ENCODE measurements at places on chromosomes 2 and 18.

GRCh38 chr2:212535996-212536816 lies 2.4 kb downstream of the ERBB4 start:
- no peak for DNase-seq

GRCh38 chr2:134685967-134686366 lies 32.8 kb downstream of the TMEM163 start:
- DNase-seq = no peak

DNA sequence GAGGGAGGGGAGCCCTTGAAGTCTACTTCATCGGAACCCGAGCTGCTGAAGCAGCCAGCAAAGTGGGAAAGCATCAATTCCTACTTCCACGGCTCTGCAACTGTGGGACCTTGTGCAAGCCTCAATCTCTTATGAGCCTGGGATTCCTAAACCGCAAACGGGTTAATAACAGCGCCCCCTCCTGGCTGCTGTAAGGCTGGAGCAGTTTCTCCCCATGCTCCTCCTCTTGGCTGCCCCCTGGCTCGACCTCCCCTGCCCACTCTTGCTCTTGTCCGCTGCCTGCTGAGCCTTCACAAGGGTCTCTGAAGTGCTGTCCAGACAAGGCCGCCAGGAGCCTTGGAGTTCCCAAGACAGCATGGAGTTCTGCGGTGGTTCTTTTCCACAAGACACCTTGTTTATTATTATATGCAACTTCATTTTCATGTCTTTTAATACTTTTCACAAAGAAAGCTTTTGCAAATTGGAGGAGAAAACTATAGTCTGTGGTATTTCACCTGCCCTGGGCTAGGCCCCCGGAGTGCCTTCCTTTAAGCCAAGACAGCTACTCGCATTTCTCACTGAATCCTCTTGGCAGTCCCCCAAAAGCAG lies 157.2 kb downstream of the DDX1 start:
- DNase-seq = no peak

DNA sequence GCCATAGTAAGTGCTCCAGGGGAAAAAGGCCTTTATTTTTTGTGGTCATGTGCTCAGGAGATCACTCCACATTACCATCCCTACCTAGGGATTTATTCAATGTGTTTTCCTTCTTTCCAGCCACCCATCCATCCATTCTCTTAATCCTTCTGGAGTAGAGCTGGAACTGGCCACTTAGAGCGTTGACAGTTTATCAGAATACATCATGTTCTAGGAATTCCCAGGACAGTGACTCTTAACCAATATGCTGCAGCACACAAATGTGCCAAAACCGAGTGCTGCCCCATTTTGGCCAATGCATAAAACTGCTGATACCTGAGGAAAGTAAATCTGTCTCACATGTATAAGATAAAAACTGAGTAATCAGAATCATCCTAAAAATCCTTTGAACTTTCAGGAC lies 63.7 kb downstream of the FARSB start:
- no peak for DNase-seq

DNA sequence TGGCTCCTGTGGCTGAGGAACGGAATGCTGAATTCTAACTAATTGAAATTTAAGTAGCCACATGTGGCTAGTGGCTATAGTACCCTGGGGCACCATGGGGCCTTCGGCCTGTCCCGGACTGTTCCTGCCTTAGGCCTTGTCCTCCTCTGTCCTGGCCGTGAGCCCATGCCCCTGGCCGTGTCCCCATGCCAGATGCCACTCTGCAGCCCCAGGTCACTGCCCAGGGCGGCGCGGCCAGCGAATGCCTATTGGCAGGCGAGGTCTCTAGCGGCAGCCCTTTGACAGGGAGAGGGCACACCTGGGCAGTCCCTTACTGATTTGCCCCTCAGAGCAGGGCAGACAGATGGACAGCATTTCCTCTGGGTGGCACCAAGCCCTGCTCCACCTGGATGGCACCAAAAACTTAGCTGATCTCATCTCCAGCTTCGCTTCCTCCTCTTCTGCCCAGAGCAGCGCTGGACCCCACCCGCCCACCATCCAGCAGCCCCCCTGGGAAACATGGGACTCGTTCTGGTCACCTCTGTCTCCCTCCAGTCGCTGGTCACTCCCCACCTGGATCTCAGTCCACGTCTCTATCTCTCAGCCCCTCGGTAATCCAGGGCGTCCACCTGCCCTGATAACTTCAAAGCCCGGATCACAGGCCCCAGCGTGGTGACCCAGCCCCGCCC lies 1.1 kb upstream of the DGKD start:
- no peak for DNase-seq

DNA sequence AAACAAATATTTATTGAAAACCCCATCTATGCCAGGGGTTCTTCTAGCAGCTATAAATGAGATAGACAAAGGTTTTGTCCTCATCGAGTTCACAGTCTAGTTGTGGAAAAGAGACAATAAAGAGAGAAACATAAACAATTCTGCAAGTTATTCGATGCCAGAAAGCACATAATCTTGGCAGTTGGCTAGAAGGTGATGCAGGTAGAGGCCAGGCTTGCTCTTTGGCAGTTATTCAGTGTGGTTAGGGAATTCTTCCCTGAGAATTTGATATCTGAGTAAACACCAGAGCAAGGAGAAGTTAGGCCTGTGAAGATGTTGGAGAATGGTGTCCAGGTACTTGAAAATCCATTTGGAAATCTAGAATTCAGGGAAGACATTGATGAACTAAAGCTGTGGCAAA lies 547.4 kb downstream of the SLC4A3 start:
- no peak for DNase-seq

DNA sequence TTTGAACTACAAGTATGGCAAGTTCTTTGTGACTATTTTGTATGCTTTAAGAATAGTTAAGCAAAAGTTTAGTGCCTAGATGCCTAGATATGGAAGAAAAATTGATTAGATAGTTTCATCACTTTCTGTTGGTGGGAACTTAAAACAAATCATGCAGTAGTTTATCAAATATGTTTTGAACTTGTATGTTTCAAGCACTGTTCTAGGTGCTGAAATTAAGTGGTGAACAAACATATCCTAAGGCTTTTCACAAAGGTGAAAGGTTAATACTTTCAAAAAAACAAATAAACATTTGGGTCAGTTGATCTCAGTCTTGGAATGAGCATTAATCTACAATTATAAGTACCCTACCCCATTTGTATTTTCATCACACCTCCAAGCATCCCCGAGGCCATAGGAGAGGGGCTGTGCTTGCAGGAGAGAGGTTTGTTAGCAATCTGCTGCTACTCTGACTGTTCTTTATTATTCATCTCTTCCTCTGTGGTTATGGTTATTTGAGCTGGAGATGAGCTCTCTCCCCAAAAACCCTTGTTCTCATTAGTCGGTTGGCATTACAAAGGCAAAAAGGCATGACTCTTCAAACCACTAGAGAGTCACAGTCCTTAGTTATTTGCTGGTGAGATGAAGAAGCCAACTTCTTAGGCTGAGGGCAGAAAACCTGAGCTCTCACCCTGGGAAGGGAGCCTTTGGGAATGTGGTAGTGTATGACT lies 103.9 kb upstream of the FHL2 start:
- DNase-seq = no peak

DNA sequence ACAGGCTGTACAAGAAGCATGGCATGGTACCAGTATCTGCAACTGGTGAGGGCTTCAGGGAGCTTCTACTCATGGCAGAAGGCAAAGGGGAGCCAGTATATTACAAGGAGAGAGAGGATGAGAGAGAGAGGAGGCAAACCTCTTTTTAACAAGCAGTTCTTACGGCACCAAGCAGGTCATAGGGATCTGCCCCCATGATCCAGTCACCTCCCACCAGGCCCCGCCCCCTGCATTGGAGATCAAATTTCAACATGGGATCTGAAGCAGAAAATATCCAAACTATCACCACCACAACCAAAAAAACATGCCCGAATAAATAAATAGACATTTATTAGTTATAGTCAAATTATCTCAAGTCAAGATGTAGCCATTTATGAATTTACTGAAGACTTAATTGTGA lies 14.5 kb upstream of the SLC35F5 start:
- no peak for DNase-seq

GRCh38 chr2:145503511-145503910 lies 983.6 kb upstream of the ZEB2 start:
- no peak for DNase-seq

DNA sequence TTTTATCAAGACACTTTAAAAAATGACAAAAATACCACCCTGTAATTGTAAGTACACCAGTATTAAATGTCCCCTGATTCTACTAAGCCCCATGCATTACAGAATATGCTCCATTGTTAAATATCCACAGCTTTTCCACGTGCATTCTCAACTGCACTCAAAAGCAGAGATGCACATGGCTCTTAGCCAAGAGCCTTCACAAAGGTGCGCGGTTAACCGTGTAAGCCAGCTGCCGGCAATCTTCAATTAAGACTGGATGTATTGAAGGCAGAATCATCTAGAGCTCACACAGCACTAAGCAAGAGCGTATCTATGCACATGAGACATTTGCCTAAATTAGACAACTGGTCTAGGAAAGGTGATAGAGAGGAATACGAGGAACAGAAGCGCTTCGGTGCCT lies 278.3 kb downstream of the NAPG start:
- no peak for DNase-seq

GRCh38 chr18:21978546-21979170 lies 190.7 kb upstream of the GATA6 start:
- no peak for DNase-seq

GRCh38 chr2:48915227-48915626 lies 159.7 kb upstream of the LHCGR start:
- no peak for DNase-seq

DNA sequence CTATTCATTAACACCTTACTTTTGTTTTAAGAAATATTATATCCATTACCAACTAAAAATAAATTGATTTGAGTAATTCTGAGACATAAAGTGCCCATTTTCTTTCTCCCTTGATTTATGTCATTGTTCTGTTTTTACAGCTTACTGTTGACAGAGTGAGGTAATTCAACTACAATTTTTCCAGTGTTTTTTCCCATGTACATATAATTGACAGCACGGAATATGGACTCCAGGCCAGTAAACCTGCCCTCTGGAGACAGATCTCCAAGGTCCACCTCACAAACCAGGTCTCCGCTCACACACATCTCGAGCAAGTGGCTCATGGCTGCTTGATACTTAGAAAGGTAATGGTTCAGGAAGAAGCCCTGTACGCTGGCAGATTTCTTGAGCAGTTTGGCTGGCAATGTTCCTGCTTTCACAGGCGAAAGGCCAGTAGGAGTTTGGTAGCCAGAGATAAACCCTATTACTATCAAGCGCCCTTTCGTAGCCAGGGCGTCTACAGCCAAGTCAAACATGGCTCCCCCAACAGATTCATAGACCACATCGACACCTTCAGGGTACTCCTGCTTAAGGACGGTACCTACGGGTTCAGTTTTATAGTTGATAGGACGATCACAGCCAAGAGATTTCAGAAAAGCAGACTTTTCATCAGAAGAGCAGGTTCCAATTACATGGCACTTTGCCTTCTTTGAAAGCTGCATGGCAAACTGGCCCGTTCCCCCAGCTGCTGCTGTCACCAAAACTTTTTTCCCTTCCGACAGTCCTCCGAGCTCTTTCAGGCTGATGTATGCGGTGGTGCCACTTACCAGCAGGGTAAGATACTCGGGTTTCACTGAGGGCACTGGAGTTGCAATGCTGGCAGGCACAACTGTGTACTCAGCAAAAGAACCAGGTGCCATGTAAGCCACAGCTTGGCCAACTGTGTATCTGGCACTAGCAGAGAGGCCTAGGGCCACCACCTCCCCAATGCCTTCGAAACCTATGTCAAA lies 7.4 kb downstream of the PTGR3 start:
- no peak for DNase-seq

DNA sequence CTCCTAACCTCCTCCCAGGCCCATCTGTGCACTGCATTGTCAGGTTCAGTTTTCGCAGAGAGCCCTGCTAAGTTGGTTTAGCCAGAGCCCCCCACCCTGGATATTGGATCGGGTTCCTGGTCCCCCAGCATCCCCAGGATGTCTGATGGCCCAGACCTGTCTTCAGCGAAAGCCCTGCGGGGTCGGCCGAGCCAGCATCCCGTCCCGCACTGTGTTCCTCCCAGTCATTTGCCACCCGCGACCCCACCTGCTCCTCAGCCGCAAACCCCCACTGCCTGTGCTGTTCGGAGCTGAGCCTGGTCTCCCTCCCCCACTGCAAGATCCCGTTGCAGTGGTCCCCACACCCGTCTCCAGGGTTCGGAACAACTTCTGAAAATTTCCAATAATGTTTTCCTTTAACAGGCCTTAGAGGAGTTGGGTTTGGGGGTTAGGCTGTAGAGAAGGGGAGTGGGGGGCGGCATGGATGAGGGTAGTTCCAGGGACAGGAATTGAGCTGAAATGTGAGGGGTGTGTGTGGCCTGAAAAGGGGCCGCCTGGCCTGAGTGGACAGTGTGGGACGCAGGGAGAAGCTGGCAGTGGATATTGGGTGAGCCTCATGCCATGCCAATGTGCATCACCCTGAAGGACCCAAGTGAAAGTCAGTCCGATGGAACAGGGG lies 1.6 kb upstream of the COPS9 start:
- DNase-seq = no peak

DNA sequence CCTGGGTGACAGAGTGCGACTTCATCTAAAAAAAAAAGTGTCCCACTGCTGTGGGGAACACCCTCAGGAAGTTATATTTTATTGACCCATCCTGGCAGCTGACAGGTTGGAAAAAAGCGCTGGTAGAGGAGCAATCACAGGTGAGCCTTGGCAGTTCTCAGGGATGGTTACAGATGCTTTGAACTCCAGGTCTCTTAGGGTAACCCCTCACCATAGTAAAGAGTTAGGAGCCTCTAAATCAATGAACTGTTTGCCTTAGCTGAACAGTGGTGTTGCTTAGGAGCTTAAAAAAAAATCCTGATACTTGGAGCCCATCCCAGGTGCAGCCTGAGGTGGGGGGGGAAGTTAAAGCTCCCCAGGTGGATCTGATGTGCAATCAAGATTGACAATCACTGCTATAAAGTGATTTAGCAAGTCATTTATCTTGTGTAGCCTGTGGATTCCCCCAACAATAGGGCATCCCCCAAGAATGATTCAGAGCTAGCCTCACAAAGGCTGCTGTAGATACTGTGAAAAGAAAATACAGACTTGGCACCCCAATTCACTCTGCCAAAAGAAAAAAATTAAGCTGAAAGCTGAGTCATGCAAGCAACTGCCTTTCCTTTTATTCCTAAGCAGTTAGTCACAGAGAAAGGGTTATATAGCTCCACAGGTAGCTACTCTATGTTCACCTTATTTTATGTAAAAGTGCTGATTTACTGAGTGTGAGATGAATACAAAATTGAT lies 14.8 kb downstream of the SLC16A14 start:
- no peak for DNase-seq

GRCh38 chr2:64928813-64929212 lies 60.4 kb upstream of the SLC1A4 start:
- no peak for DNase-seq

GRCh38 chr2:233846387-233847247 lies 7.7 kb downstream of the HJURP start:
- no peak for DNase-seq

- DNase-seq = no peak
These were observed 197.9 kb upstream of the LRRTM4 start for GRCh38 chr2:77720115-77720514.
